ENCODE measurements at places on chromosomes 7 and 10.

DNA sequence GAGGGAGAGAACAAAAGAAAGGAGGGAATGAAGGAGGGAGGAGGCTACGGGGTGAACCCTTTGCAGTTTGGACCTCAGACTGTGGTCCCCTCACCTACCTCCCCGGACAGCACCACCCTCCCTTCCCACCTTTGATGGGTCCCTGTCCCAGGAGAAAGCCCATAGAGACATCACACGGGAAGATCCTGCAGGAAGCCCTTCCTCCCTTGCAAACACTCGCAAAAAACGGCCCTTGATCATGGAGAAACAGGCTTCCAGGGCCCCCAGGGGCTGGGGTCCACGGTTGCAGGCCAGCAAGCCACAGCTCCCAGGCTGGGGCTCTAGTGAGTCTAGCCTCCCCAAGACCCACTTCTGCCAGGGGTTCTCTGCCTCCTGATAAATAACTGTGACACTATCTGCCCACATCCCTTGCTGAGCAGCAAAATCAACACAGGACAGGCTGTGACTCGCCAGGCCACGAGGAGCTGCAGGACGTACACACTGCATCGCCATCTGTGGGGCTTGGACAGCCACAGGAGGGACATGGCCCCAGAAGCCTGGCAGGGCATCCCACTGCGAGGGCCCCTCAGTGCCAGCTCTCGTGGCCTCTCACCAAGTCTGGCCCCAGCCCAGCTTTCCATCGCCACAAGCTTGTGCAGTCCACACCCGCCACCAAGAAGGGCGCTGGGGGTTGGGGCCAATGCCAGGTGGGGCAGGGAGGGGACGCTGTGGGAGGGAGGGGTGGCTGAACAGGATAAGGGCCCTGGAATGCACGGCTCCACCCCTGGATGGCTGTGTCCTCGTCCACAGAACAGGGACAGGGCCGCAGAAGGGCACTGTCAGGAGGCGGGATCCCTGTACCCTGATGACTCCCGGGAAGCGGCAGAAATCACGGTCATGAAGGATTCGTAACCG is 34.2 kb downstream of the PDGFA start:
- no peak for DNase-seq

DNA sequence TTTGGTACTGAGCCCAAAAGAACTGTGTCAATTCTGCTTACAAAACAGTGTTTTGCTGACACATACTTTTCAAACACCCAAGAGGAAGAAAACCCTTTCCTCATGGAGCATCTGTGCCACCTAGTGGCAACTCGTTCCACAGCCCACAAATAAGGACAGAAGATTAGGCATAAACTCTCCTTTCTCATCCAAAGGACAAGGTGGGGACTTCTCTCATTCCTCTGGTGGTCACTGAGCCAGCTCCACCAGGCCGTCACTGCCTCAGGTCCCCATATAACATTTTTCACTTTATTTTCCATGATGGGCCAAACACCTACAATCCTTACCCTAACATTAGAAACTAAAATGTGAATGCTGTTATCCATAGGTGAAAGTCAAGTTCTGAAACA is 76.9 kb downstream of the RNF216 start:
- DNase-seq = peak; percentile 85

DNA sequence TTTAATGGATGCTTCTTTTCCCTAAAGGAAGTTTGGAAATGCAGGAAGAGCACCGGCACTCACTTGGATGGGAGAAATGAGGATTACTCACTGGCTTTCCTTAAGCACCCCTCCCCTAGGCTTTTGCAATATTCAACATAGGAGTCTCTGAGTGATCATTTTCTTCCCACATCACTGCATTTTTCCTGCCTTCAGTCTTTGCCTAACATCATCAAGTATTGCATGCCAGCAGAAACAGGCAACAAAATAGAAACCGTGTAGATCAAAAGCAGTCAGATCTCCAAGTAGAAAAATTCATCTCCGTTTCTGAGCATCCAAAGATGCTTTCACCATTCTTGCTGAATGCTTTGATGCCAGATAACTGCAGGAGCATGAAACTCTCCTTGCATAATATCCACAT is 119.9 kb downstream of the ADCYAP1R1 start:
- no peak for DNase-seq

DNA sequence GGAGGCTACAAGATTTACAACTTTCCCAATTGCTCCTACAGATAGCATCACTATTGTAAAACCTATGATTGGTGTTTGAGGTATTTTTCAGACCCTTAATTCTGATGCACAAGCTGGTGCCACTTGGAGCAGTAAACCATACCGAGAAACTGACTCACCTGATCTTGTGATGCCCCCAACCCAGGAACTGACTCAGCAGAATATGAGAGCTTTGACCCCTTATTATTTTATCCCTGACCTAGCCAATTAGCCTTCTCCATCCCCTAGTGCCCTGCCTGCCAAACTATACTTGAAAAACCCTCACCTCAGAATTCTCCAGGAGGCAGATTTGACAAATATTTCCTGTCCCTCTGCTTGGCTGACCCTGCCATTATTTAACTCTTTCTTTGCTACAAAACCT is 585.9 kb upstream of the GHITM start:
- no peak for DNase-seq

DNA sequence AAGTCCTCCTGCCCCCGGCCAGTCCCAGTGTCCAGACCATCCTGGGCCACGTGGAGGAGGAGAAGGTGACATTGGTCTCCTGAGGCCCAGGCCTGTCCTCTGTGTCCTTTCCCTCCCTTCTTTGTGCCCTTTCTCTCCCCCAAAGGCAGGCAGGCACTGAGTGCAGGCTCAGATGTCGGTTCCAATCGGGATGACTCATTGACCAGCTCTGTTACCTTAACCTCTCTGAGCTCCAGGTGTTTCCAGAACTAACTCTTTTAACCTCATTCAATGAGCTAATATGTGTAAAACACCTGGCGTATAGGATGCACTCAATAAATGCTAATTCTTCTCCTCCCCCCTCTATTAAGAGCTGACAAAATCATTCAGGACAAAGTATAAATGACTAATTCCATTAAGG is 25.7 kb downstream of the MACROH2A2 start:
- no peak for DNase-seq

GRCh38 chr10:35336921-35337823 is 863 bp downstream of the CCNY start:
- DNase-seq = peak; percentile 46

DNA sequence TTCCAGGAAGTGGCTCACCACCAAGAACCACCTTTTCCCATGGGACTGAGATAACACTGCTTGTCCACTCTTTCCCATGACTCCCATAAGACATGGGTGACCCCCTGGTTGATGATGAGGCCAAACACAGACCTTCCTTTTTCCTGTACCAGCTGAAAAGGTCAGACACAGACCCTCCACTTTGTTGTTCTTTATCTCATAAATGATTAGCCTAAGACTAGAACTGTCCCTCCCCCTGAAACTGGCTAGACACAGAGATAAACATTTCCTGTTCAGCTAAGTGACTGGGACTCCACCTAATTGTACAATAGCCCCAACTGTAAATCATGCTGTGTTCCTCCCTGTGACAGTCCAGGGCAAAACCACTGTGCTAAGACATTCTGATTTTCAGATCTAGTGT is 8.2 kb upstream of the NRG3 start:
- no peak for DNase-seq

- DNase-seq = no peak
Observed at GRCh38 chr7:100693312-100694097, 545 bp downstream of the GIGYF1 start.

- DNase-seq = no peak
Observed at GRCh38 chr7:1651031-1651446, 19.0 kb upstream of the ELFN1 start.

- no peak for DNase-seq
Observed at GRCh38 chr7:73831834-73832651, 1.2 kb downstream of the CLDN4 start.

- DNase-seq = no peak
Observed at GRCh38 chr10:44951576-44952226, 7.9 kb upstream of the RASSF4 start.

DNA sequence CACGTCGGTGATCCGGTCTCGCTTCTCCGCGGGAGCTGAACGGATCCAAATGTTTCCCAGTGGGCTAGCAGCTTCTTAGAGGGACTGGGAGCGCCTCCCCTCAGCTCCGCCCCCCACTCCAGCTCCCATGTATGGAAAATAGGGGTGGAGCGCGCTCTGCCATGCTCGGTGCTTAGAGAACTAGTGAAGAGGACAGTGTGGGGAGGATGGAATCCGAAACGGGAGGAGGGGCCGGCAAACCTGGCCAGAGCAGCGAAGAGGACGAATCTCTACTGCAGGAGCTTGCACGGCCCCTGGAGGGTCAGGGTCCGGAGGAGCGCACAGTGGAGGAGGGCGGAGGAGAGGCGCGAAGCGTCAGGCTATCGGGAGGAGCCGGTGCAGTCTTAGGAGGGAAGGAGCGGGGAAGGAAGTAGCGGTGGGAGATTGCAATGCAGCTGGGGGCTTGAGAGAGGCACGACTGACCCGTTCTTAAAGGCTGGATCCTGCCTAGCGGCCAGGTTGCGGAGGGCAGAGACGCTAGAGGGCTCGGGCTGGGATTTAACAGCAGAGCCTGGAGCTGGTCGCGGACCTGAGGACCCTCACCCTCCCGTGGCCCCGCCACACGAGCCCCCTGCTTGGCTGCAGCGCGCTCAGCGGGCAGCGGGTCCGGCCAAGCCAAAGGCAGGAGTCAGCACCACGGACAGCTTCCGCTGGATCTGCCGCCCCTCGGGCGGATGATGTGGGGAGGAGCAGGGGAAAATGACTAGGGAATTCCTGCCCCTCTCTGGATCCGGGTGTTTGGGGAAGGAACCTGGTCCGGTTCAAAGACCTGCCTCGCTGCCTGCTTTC is at the start of gene PRLHR:
TSS of gene PRLHR (minus strand) at position 51 of the 828 bp plus-strand sequence. CDS start 404 bp downstream, outside the sequence.
- peak; percentile 22 for DNase-seq

- DNase-seq = no peak
Observed at GRCh38 chr10:23079700-23080099, 15.7 kb upstream of the MSRB2 start.

DNA sequence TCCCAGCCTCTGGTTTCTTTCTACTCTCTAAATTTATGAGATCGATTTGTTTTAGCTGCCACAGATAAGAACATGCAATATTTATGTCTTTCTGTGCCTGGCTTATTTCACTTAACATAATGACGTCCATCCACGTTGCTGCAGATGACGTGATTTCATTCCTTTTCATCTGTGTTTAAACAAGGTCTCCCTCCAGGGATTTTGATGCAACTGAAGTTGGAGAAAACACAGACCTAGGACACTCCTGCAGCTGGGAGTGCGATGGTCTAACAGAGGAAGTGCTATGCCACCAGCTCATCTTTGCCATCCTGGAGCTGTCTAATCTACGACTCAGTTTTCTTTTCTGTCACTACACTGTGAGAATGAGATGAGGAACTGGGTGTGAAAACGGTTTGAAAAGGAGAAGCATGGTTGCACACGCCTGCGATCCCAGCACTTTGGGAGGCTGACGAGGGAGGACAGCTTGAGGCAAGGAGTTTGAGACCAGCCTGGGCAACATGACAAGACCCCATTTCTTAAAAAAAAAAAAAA is 1.5 kb upstream of the KCTD7 start:
- no peak for DNase-seq

GRCh38 chr10:112126901-112127300 is 56.7 kb downstream of the GPAM start:
- no peak for DNase-seq

GRCh38 chr7:91912494-91912893 is 28.2 kb upstream of the AKAP9 start:
- no peak for DNase-seq

GRCh38 chr7:124840435-124840834 is 74.8 kb upstream of the GPR37 start:
- no peak for DNase-seq

DNA sequence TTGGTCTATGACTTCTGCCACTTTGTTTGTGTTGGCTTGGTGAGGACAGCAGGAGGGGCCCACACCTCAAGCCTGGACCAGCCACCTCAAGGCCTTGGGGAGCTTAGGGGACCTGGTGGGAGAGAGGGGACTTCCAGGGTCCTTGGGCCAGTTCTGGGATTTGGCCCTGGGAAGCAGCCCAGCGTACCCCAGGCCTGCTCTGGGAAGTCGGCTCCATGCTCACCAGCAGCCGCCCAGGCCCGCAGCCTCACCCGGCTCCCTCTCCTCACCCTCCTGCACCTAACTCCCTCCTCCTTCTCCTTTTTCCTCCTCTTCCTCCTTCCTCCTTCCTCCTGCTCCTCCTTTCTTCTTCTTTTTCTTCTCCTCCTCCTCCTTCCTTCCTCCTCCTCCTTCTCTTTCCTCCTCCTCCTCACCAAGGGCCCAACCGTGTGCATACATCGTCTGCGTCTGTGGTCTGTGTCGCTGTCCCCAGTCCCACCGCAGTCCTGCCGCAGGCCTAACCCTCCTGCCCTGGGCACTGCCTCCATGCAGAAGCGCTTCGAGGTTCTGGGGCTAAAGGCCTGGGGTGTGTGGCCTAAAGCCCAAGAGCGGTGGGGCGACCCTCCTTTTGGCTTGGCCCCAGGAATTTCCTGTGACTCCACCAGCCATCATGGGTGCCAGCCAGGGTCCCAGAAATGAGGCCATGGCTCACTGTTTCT is 5.3 kb downstream of the EN2 start:
- DNase-seq = no peak

- DNase-seq = peak; percentile 3
Observed at GRCh38 chr10:11304906-11305585, 287.4 kb downstream of the CELF2 start.

DNA sequence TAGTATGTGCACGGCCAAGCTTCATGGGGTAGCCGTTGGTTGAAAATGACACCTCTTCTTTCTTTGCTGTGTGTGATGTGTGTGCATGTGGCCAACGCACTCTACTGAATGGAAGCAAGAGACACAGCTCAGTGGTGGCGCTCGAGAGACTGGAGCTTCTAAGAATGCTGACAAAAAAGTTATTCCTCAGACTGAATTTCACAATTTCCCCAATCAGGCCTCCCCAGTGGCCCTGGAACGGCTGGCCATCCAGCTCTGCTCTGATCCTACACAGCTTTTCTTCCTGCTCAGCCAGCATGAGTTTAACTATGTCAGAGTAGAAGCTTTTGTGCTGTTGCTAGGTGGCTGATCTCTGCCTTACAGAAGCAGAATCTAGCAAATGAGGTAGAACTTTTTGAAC is 186.7 kb upstream of the PLXDC2 start:
- DNase-seq = no peak

DNA sequence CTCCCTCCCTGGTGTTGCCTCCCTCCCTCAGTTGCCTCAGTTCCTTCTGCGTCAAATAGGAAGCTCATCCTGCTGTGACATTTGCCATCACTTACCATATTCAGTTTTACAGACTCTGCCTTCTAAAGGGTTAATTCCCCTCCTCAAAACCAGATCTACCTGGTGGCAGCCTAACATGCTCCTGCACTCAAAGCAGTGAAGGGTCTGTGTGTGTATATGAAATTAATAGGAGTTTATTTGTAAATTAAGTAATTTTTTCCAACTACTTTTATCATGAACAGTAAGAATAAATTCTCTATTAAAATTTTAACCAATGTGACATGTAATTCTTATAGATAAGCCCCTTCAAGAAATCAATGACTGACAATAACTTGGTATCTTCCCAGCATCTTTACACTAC is 158.6 kb upstream of the INSYN2A start:
- DNase-seq = no peak
